ENCODE measurements at places on chromosomes 11 and 22.

DNA sequence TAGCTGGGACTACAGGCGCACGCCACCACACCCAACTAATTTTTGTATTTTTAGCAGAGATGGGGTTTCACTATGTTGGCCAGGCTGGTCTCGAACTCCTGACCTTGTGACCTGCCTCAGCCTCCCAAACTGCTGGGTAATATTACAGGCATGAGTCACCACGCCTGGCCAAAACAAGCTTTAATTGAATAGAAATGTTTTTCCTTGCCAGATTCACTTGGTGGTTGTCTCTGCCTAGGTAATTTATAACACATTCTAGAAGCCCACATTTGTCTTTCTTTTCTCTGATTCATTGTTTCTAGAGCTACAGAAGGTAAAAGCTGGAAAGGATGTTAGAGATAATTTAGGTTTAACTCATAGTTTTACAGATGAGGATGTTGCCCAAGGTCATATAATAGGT, 41.3 kb downstream of the CECR2 start:
- DNase-seq: no peak

- peak; percentile 16 for DNase-seq
Measured at GRCh38 chr11:36155770-36156160, 133.5 kb downstream of the COMMD9 start.

- no peak for DNase-seq
Measured at GRCh38 chr11:131503017-131503416, 132.6 kb downstream of the NTM start.

DNA sequence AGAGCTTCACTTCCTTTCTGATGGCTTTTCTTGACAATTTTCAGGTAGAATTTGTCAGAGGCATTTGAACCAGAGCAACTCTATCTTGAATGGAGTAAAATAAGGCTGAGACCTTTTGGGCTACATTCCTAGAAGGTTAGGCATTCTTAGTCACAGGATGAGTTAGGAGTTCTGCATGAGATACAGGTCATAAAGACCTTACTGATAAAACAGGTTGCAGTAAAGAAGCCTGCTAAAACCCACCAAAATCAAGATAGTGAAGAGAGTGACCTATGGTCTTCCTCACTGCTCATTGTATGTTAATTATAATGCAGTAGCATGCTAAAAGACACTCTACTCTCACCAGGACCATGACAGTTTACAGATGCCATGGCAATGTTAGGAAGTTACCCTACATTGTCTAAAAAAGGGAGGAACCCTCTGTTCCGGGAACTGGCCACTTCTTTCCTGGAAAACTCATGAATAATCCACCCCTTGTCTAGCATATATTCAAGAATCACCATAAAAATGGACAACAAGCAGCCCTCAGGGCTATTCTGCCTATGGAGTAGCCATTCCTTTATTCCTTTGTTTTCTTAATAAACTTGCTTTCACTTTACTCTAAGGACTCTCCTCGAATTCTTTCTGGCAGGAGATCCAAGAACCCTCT, 1519.7 kb upstream of the TENM4 start:
- DNase-seq: no peak

- peak; percentile 77 for DNase-seq
Measured at GRCh38 chr11:104442321-104442720, 278.4 kb upstream of the PDGFD start.

GRCh38 chr11:128451652-128452470, 135.5 kb downstream of the ETS1 start:
- no peak for DNase-seq

DNA sequence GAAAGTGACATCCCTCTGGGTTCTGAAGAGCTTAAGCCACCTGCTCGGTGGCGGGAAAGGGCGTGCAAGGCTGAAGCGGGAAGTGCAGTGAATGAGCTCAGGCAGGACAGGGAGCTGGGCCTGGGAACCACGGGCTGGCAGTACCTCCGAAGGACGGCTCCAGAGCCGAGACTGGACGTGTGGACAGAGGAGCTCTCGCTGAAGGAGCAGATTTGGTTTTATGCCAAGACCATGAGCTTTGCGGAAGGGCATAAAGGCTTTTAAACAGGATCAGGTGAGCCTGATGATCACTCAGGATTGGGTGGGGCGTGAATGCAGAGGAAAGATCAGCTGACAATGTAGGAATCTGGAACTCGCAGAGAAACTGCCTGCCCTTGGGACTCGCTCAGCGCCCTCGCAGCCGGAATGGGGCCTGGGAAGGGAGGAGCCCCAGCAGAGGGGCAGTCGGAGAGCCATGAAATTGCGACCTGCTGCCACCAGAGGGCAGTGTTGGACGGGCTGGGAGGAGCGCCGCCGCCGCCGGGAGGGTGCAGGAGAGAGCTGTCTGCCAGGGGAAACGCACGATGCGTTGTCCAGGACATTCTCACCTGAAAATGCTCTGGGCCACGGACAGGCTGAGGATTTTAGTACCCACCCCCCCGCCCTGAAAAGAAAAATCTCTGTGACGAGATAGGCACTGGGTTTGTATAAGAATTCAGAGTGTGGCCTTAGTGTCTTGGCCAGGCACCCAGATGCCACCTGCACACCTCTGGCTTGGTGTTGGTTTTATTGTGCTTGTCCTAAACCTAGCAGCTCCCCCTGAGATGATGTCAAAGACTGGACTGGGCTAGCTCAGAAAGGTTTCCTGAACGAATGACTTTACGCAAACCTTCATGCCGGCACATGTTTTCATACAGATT, 324.4 kb downstream of the NTM start:
- DNase-seq: peak; percentile 53

DNA sequence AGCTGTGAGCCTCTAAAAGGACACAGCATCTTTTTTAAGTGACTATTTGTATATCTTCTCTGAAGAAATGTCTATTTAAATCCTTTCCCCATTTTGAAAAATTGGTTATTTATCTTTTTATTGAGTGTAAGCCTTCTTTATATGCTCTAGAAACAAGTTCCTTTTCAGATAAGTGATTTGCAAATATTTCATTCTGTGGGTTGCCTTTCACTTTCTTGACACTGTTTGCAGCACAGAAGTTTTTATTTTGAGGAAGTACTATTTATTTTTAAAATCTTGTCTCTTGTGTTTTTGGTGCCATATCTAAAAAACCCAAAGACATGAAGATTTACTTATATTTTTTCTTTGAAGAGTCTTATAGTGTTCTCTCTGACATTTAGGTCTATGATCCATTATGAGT, 40.1 kb upstream of the LYVE1 start:
- peak; percentile 60 for DNase-seq

DNA sequence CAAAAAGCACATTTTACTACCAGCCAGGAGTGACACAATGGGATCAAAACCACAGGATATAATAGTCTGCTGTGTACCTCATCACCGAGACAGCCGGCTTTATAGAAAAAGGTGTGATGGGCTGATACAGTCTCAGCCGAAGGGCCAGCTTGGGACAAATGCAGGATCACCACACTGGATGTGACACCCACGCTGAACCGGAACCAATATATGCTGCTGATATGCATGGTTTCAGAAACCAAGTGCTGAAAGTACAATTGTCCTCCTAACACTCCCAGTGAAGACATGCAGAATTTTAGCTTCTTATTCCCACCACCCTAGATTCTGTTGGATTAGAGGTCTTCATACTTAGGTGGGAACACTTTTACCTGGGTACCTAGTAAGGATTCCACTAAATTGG, 97.0 kb upstream of the LDLRAD3 start:
- no peak for DNase-seq

DNA sequence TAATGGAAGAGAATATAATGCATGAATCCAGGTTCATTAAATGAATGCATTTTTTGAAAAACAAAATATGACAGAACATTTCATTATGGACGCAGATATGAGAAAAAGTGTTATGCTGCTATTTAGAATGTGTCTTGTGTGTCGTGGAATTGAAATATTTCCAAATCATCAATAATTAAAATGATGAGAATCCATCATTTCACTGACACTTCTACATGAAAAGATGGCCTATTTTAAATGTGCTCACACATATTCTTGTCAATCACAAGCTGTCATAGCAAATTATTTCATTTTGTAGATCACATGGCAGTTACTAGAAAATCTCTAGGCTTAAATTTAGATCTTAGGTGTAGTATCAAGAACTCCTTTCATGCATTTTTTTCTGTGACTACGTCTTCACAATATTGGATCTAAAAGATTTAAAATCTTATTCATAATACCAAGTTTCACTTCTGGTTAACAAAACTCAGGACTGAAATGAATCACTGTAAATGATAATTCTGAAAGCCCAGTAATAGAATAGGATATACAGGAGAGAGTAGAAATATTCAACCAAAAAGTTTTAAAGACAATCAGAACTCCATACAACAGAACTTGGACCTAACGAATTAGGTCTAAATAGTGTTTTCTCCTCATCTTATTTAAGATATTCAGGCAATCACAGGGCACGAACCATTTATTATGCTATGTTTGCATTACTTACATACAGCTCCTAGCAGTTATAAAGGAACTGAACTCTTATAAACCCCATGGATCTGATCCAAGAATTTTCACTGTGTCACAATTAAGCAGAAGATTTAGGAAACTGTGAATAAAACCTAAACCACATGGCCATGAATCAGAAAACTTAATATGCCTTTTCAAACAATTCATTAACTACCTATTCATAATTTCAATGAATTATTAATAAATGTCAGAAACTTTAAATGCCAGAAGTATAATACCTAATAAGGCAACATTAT, 67.7 kb downstream of the DCDC1 start:
- DNase-seq: no peak

DNA sequence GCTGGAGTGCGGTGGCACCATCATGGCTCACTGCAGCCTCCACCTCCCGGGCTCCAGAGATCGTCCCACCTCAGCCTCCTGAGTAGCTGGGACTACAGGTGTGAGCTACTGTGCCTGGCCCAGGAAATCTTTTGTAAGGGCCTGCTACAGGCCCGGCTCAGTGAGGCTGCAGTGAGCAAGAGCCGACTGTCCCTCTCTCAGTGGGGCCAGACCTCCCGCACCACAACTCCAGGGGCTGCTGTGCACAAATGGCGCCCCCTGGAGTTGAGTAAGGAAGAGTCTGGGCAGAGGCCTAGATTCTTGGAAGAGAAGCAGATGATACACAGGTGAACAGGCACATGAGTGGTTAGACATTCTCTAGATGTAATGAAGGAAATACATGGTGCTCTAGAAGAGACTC, 7.0 kb downstream of the SERHL2 start:
- DNase-seq: no peak

- DNase-seq: peak; percentile 16
Measured at GRCh38 chr11:28169816-28170215, 61.6 kb downstream of the METTL15 start.

DNA sequence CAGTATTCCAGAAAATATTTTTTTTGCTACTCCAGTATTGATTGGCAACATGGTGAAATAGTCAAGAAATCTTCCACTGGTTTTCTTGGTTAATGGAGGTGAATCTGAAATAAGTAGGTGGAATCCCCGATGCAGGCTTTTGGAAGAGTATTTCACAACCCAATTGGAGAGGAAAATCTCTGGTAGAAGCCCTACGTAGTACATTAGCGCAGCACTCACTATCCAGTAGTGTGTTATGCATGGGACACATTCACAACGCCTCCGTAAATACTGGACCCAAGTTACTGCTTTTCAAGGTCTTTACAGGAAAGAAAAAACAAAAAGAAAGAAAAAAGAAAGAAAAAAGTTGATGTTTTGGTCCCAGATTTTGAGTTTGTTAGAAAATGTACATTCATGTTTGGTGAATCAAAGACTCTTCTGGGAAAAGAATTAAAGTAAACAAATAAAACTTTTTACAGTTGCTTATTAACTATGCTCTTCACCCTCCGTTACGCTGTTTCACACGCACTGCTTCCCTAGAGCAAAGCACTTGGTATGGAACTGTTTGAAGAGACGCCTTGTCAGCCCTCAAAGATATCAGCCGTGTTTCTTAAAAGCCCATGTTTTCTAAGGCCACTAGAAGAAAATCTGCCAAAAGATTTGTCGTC, 170.4 kb upstream of the CTSC start:
- no peak for DNase-seq

DNA sequence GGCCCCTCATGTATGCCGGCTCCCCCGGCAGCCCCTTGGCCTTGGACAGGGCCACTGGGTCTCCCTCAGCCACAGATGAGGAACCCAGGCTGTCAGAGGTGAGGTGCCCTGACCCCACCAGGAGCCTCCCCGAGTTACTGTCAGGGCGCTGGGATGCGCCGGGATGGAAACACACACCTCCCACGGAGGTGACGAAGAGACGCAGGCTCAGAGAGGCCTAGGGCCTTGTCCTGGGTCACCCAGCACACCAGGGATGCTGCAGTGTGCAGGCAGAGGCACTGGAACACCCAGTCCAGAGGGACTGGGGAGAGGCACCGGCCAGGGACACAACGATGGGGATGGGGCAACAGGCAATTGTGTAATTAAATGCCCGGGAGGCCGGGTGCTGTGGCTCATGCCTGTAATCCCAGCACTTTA, 81.2 kb upstream of the PRR5 start:
- peak; percentile 12 for DNase-seq

- DNase-seq: no peak
Measured at GRCh38 chr11:36151933-36152580, 137.2 kb downstream of the COMMD9 start.

DNA sequence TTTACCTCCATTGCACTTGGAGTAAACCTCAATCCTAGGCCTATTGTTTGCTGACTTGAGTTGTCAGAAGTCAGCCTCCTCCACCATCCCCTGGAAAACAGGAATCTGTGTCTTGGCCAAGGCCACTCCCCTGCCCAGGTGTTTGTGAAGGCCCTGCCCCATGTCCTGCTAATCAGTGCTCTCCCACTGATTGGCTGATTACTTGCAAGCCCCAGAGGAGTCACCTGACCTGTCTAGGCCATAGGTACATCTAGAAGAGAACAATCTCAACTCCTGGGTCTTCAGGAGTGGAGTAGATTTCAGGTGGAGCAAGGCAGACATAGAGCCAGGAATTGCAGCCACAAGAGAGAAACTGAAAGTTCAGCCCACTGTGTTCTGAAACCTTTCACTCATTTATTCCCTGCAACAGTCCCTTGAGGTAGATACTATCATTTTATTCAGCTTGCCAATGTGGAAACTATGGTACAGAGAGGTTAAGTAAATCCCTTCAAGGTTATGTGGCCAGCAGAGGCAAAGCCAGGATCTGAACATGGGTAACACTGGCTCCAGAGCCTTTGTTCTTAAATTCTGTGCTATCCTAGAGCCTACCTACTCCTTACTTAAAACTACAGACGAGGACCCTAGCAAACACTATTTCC, 10.4 kb downstream of the OAF start:
- DNase-seq: no peak

DNA sequence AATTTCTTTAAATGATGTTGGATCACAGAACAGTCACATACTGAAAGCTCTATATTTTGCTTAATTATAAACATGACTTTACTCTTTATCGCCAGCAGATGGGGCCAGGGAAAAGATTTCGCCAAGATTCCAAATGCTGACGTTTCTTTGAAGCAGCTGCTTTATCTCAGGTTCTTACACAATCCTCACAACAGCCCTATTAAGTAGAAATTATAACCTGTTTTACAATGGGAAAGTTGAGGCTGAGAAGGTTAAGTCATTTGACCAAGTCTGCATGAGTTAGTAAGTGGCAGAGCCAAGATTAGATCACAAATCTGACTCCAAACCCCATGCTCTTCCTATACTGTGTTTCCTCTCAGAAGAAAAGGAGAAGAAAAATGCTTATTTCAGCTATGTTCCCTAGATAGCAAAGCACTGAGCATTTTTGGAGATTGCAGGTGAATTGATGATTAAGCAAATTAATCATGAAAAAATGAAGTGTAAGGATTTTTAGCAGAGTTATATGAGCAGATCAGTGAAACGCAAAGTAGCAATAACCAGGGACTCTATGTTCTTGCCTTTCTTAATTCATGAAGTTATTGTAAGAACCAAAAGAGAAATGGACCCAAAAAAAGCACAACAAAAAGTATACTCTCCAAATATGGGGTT, 79.0 kb downstream of the AASDHPPT start:
- DNase-seq: peak; percentile 34

GRCh38 chr11:76955459-76956114, 78.6 kb upstream of the B3GNT6 start:
- DNase-seq: no peak

- no peak for DNase-seq
Measured at GRCh38 chr11:128458321-128458720, 129.0 kb downstream of the ETS1 start.

Measured in MV-4-11 (cell line).